ENCODE measurements at places on chromosomes 1 and 21.
A peak's percentile ranks its signal among the peaks of the same experiment; 100 is the strongest.

DNA sequence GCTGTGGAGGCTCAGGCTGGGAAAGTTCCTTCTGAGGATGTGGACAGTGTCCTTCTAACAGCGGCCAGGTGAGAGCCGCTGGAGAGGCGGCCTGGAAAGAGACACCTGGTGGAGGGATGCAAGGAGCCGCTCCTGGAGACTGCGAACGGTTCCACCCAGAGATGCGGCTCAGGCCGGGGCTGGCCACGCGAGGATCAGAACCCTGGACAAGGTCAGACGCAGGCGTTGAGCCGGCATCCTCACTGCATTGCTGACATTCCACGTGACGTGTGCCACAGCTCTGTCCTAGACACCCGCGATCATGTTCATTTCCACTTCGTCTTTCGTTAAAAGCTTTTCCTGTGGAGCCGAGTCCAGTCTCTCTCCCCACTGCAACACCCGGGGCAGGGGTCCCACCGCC lies 28.8 kb downstream of the CFAP74 start:
- DNase-seq: no peak

DNA sequence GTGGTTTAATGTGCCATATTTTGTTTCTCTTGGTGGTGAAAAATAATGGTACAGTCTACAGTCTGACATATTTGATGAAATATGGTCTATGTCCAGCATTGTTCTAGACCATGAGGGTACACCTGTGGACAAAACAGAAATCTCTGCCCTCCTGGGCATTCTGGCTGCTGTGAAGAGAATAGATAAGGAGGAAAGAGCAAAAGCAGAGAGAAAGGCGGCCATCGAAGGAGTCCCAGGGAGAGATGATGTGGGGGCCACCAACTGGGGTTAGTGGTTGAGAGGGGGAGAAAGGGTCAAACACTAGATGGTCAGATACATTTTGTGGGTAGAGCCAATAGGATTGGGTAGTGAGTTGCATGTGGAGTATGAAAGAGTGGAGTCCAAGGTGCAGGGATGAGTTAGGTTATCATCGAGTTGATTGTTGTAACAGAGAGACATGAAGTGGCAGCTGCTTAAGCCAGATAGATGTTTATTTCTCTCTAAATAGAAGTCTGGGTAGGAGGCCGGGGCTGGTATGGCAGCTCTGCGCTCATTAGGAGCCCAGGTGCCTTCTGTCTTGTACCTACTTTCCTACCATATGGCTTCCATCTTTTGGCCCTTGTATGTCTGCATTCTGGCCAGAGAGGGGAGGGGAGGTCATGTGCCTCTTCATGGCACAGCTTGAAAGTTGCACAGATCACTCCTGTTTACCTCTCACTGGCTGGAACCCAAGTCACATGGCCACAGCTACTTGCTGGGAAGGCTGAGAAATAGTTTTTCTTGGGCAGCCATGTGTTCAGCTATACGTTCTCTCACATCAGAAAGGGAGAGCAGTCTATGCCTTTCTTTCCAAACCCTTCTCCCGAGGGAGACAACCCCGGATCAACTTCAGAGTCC lies 13.0 kb downstream of the UBE4B start:
- no peak for DNase-seq

GRCh38 chr1:221732052-221732451 lies 9.8 kb downstream of the DUSP10 start:
- DNase-seq: no peak

DNA sequence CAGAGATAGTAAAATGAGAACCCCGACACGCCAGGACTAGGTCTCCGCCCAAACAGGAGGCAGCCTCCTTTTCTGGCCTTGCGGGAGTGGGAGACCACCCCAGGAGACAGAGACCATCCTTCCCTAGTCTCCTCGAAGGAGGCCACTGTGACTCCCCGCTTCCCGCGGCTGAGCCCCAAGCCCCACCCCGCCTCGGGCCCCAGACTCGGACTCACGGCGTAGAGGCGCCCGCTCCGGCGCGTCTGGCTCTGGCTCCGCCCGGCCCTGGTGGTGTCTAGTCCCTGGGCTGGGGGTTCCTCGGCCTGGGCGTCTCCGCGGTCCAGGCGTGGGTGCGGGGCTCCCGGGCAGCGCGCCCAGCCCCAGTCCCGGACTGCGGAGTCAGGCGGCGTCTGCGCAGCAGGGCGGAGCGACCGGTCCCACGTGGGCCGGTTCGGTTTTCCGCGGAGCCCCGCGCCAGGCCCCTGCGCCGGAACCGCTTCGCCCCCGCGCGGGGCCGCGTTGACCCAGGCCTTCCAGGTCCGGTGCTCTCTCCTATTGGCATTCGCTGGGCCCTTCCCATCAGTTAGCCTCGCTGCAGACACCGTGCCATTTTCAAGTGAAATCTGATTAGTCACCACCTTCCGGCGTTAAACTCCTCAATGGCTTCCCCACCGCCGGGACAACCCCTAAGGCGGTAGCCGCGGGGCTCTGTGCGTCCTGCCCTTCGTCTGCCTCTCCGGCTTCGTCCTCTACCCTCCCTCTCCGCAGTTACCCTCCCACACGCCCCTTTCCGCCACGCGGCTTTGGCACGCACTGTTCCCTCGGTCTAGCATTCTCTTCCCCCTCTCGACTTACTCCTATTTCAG lies at the start of gene C1orf216:
Gene C1orf216 (minus strand): TSS at position 393 of the 845 bp plus-strand sequence. CDS start 2,563 bp downstream, outside the sequence.
- DNase-seq: peak; percentile 87

- DNase-seq: no peak
Observed at GRCh38 chr1:152024223-152024622, 12.6 kb downstream of the S100A11 start.

DNA sequence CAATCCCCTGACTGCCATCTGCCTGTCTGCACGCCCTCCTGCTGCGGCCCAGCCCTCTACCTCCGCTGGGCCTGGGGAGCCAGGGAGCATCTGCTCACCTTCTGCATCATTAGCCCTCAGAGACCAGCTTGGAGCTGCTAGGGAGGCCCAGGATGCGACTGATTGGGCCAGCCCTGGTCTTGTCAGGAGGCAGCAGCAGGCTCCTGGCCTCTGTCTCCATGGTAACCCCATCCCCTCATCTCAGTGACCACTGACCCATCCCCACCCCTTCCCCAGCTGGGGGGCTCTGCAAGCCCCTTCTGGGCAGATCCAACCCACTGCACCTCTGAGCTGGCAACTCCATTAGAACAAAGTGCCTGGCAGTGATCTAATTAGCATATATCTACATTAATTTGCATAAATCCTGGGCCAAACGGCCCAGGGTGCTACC lies 37.7 kb downstream of the NKAIN1 start:
- no peak for DNase-seq

DNA sequence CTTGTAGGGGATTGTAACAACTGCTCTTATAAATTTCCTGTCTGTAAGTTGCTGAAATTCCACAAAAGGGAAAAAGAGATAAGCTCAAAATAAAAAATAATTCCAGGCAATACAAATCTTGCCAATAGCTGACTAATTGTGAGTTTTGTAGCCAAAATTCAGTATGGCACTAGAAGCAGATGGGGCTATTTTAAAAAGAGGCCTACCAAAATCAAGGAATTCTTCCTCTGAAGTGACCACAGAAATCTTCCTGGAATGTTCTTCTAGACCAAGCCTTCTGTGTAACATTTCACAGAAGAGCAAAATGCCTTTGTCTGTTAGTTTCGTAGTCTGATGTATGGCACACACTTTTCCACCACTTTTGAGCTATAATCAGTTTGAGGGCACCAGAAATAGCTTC lies 127.6 kb downstream of the CYYR1 start:
- DNase-seq: no peak

- DNase-seq: no peak
Observed at GRCh38 chr21:38790961-38791360, 14.8 kb upstream of the ETS2 start.

GRCh38 chr1:240164742-240165141 lies 73.1 kb downstream of the FMN2 start:
- no peak for DNase-seq

DNA sequence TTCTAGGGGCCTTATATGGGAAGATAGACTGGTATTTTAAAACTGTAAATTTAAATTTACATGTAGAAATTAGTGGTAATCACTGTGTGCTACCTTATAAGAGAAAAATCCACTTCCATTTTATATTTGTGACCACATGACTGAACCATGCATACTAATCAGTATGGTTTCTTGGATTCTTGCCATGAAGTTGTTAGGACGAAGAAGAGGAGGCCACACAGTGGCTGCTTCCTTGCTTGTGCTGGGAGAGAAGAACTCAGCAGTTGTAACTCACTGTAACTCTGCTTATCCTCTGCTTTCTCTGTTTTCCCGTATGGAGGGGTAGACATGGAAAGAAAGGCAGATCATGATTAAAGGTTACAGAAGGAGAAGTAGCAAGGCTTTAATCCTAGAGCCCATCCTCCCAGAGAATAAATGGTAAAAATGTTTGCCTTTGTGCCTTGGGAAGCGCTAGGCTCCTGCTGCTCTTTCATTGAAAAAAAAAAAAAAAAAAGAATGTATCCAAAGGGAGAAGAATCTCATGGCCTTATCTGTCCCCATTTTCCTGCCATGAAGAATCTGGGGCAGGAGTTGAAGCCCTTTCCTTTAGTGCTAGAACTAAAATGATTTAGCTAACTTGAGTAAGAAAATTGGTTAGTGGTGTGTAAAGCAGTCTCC lies 32.4 kb downstream of the KCTD3 start:
- no peak for DNase-seq

DNA sequence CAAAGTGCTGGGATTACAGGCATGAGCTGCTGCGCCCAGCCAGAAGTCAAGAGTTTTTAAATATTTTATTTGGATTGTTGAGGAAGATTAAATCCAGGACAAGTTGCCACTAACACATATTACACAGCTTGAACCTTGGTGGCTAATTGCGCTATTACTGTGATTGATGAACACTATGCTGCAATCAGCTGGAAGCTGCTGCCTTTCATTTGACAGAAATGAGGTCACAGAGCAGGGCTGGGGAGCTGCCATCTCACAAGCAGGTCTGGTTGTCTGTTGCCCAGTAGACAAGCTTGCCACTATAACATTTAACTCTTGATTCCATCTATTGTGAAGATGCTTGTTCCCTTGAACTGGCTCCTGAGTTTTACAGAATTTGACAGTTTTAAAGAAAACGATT lies 37.4 kb upstream of the NRDC start:
- no peak for DNase-seq

DNA sequence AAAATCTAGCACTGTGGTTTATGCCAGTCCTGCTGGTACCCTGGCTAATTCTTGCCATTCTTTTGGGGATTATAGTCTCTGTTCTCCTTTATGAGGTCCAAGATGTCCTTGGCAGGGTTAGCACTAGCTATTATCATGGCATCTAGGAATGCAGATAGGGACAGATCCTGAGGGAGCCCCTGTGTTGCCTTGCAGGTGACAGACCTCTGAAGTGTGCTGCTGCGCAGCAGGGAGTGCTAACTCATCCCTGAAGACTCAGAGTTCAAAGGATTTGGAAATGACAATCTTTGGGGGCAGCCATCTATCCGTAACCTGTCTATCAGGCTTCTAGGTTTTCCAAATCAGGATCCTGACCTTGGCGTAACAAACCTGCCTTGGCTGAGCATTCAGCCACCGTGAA lies 16.3 kb downstream of the ZFYVE9 start:
- no peak for DNase-seq

All from stimulated activated CD4-positive, alpha-beta T cell treated with anti-CD3 and anti-CD28 coated beads, Interleukin-4, amount 100 ng/mL, for 4 hours (primary cell).